COLO829 (cell line): ENCODE measurements at places on chromosomes 7 and 10.
A peak's percentile ranks its signal among the peaks of the same experiment; 100 is the strongest.

DNA sequence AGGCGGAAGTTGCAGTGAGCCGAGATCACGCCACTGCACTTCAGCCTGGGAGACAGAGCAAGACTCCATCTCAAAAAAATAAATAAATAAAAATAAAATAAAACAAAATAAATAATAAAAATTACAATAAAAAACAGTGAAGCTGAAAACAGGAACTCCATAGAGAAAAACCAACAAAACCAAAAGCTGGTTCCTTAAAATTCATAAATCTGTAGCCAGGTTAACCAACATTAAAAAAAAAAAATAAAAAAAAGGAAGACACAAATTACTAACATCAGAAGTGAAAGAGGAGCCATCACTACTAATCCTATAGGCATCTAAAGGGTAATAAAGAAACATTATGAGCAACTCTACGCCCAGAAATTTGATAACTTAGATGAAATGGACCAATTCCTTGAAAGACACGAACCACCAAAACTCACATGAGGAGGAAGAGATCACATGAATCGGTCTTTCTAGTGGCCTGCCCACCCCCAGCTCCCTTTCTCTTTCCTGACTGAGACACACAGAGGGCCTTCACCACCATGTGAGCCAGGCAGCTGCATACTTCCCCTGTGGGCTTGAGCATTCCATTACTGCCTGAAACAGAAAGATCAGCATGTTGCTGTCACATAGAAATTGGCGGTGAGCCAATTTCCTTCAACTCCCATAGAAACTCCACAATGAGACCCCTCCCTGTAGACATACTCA lies 208.7 kb downstream of the MAD1L1 start:
- DNase-seq, result no peak

DNA sequence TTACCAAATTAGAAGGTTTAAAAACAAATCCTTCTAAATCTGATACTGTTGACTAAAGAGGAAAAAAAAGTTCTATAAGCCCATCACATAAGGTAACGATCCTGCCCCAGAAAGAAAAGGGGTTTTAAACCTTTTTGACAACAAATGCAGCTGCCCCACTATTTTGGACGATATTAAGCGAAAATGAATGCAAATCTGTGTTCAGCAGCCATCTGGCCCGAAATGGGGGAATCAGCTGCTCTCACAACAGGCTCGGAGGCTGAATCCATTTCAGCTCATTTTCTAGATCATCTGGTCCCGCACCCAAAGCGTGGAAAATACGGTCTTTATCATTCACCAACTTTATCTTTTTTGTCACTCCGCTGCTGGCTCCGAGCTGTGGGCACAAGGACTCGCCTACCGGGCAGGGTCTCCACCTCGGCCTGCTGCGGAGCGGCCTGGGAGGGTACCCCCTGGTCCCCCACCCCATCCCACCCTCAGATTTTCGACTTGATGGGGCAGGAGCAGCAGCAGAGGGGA lies 2.4 kb upstream of the EBF3 start:
- DNase-seq, result no peak

DNA sequence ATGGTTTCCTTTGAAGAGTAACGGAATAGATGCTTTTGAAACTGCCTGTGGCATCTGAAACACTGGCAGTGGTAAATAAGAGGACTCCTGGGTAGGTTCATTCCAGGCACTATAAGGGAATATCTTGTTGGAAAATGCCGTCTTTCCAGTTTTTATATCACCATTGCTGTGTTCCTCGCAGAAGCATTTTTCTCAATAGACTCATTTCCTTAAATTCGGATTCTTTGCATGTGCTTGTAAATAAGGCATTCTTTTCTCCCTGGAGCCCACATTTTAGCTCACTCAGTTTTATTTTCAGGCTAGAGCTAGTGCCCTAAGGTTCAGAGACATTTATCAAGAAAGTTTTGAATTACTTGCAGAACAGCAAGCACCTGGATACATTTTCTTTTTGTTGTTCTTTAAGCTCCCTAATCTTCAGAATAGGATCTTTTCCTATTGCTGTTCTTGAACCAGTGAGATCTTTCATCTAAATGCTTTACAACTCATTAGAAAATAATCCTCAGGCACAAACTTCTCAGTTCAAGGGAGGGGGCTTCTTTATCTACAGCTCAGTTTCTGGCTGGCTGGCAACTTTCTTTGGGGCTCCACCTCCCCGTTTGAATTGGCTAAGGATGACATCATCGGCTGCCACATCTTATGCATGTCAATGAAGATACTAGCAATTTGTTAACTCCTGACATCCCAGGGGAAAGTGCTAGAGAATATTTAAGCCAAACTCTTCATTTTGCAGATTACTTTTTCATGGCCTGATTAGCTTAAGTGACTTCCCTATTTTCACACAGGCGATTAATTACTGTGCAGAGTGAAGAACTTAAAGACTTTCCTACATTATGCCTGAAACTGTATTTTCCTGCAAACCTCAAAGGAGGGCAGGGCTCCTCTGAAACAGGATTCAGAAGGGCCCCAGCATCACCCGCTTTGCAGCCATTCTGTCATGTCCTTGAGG lies 133.7 kb upstream of the RSU1 start:
- DNase-seq, result peak; percentile 80

DNA sequence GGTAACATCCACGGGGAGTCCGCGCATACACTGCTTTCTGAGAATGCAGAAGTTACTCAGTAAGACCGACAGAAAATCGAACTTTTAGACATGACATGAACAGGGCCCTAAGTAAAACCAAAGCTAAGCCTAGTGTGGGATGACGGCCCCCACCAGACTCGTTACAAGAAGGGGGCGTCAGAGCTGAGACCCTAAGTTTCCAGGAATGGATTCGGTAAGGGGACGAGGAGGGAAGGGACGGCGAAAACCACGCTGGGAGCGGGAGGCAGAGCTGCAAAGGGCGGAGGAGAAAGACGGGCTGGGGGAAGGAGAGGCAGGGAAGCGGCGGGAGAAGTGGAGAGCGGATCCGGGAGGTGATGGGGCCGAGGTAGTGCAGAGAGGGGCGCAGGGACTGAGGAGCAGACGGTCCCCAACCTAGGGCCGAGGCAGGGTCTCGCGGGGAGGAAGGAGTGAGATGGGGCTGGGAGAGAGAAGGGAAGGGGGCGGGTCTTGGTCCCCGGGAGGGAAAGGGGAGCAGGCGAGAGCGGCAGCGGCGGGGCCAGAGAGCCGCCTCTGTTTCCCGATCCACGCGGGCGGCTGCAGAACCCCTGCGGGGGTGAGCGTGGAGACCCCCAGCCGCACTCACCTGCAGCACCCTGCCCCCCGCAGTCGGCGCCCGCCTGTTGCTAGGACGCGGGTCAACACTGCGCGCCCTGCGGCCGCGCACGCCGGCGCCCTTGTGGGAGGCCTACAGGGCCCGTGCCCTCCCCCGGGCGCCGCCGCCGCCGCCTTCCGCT lies 513 bp downstream of the ODAD2 start:
- DNase-seq, result no peak

DNA sequence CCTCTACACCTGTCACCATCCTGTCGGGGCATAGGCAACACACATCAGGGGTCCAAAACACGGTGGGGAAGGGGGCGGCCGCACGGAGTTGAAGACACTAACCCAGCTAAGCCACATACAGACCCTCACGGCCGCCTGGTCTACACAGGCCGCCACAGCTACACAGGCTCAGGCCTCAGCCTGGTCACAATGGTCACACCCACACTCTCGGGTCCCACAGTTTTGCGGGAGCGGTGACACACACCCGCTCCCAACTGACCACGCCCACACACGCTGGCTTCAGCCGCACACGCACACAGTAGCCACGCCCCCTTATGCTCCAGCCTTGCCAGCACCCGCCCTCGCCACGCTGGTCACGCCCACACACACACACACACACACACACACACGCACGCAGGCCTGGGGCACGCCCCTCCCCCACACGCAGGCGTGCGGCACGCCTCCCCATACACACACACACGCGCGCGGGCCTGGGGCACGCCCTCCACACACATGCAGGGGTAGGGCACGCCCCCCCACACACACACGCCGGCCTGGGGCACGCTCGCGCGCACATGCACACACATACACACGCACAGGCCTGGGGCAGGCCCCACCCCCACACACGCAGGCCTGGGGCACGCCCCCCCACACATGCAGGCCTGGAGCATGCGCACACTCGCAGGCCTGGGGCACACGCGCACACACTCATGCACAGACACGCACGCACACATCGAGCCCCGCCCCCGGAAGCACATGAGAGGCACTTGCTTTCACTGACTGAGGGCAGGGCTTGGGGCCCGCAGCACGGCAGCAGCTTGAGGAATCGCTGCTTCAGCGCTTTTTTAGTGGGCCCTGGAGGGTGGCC lies 12.3 kb upstream of the OGA start:
- DNase-seq, result peak; percentile 92

DNA sequence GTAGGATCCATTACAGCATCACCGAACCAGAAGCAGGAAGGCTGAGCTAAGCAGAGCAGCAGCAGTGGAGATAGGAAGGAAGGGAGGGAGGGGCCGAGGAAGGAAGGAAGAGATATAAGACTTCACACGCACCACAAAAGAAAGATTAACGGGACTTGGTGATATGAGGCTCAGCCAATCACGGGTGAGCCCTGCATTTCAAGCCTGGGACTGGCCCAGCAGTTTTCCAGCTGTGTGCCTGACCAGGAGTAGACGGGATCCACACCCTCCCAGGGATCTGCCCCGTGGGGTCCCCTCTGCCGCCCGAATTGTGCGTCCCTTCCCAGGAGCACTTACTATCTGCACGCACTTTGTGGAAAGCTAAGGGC lies 16.2 kb downstream of the ATG9B start:
- no peak for DNase-seq

- DNase-seq, result no peak
Observed at GRCh38 chr10:20040012-20040411, 223.8 kb downstream of the PLXDC2 start.

DNA sequence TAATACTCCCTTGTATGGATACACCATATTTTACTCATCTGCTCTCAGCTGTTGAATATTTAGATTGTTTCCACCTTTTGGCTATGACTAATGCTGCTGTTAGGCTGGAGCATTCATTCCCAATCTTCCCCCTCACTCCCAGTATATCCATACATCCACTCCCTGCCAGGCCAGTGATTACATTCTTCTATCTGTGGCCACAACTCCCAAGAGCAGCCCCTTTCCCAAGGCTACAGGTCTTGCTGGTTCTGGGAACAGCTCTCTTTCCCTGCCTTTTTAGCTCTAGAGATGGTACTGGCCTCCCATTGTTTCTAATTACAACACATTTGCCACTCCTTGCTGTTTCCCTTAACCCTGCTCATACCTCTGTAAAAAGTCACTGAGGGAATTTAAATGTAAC lies 28.2 kb downstream of the SFR1 start:
- no peak for DNase-seq

- DNase-seq, result no peak
Observed at GRCh38 chr10:3195286-3195685, 22.7 kb upstream of the PITRM1 start.

DNA sequence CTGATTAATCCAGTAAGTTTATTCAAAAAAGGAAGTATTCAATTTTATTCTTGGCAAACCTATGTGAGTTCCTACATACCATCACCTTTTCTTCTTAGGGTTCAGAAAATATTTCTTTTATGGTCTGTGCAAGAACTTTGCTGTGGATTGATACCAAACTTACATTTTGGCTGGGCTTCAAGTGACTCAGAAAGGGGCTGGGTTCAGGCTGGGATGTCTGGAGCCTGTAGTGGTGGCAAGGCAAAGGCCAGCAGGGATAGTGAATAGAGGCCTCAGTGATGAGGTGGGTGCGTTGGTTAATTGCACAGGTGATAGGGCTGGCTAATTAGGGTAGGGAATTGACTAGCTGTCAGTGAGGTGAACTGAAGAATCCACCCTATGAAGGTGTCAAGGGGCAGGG lies 40.2 kb upstream of the ATXN7L1 start:
- no peak for DNase-seq

- no peak for DNase-seq
Observed at GRCh38 chr10:57014758-57015157, 653.7 kb upstream of the ZWINT start.

- DNase-seq, result no peak
Observed at GRCh38 chr10:113336549-113337130, 216.2 kb upstream of the HABP2 start.

DNA sequence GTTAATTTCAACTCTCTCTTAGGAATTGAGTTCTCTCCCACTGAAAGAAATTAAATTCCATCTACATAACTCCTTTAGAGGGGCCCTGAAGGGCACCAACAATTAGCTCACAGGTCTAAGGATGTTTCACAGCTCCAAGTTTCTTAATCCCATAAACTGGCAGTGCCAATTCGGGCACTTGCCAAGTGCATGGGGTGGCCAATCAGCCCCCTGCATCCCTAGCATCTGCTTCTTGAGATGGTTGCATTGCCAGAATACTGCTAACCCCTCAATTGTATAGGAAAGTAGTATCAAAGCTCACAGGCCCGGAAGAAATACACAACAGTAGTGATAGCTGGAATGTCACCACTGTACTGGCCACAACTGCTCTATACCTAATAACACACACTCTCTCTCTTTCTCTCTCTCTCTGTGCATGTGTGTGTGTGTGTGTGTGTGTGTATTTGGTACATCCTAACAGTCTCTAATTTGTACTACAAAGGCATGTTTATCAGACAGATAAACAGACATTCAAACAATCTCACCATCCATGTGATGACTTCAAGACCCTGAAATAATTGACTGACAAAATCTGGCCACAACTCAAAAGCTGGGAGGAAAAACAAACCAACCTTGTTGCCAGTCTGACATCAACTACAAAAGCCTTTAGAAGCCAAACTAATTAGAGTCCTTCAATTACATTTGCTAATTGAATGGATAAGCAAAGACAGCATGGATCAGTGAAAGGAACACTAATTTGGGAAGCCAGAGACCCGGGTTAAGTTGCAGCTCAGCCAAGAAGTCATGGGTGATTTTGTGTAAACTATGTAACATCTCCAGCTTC lies 27.8 kb downstream of the HIBADH start:
- DNase-seq, result no peak

- no peak for DNase-seq
Observed at GRCh38 chr7:108503112-108504026, 22.6 kb downstream of the PNPLA8 start.

DNA sequence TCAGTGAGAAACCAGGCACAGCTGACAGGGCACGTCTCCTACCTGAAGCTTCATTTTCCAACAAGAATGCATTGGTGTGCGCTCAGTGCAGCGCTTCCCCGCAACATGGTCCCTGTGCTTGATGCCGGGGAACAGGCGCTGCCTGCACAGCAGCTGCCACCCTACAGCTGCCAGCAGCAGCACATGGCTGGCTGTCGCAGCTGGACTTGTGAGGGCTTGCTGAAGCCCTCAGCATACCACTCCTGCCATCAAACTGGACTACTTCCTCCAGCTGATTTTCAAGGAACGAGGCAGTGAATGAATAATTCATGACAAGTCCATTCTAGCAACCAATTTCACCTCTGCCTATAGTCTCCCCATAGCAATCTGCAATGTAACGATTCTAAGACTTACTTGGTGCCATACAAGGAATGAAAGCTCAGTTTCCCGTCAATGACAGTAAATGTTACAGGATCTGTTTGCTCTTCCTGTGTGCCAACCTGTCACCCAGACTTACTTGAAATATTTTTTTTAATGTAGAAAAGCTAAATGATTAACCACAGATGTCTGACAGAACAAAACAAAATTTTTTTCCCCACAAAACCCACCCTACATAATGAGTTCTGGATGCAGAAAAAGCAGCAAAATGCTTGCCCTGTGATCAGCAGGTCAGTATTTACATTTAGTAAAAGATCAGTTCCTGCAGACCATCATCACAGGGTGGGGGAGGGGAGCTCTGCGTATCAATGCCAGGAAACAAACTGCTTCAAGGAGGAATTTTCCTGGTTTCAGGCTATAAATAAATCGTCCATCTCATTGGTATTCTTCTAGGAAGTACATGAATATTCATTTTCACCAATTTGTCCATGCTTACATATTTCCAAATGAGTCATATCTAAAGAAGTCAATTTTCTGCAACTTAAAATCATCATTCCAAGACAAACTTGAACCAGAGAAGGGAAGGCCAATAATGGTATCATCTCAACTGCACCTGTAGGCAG lies 140.6 kb downstream of the ALOX5 start:
- no peak for DNase-seq
